ENCODE measurements at places on chromosomes 13 and 19.

DNA sequence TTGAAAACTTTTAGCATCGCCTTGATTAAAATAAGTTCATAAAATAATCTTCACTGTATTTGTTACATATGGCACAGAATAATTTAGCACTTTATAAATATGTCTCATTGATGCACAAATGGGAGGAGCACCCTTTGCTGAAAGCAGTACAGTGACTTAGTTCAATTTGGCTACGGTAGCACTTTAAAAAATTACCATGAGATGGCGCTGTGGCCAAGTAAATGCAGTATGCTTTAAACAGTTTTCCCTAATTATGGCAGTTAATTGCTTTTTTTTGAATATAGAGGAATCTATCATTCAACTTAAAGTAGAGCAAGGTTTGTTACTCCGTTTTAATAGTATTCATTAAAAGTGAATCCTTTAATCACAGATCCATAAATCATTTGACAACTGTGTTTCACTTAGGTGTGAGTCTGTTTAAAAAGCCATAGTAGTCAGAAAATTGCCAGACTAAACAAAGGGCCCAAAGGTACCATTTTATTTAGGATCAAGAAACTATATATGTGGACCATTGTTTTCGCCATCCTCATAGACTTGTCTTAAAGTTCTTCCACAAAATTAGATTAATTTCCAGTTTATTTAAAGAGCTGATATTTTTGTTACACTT lies 34.7 kb upstream of the ESD start:
- peak; percentile 38 for DNase-seq

- DNase-seq = no peak
Observed at GRCh38 chr19:14558370-14559066, 13.3 kb downstream of the NDUFB7 start.

DNA sequence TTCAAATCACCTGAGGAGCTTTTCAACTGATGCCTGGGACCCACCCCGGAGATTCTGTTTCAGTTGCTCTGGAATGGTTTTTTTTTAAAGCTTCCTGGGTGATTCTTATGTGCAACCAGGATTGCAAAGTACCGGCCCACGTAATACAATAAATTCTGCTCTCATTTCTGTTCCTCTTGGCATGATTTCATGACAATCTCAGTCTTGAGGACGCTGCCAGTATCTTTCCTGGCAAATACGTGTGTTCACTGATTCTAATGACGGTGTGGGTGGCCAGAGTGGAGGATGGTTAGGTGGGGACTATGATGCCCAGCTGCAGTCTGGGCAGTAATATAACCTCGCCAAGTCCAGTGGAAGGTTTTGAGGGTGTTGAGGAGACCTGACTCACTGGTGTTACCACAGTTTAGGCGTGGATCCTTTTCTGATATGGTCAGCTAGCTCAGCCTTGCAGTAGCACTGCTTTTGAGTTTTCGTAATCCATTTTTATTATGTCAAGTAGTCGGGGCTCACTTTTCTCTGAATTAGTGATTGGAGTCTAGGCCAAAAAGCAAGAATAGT lies 49.4 kb downstream of the FAM124A start:
- DNase-seq = no peak

- no peak for DNase-seq
Observed at GRCh38 chr19:2223391-2223790, 12.7 kb downstream of the PLEKHJ1 start.

- peak; percentile 48 for DNase-seq
Observed at GRCh38 chr19:18418483-18419194, 559 bp upstream of the SSBP4 start.

DNA sequence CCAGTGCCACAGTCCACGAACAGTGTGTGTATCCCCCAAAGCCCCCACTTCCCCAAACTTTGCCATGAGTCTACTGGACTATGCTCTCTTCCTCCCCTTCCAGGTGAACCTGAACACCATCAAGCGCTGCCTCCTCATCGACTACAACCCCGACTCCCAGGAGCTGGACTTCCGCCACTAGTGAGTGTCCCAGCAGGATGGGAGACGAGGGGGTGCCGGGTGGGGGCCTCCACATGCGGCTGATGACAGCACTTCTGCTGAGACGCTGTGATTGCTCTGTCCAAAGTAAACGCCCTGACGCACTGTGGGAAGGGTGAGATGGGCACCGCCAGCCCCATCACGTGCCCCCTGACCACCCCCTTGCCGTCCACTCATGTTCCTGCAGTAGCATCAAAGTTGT lies 2.0 kb upstream of the P2RY11 start:
- DNase-seq = no peak

DNA sequence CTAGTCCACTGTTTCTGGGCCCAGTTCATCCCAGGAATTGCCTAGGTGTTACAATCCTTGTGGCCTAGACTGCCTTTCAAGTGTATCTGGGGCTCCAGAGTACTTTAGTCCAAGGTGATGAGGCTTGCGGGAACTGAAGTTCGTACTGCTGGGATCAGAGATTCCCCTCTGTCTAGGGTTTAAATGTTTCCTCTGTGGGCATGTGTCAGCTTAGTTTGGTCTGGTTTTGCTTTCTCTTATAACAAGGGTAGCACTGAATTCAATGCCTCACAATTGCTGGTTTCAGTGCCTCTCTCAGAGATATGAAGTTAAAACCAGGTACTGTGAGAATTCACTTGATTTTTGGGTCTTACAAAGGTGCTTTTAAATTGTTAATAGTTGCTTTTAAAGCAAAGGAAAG lies 30.8 kb downstream of the RGCC start:
- DNase-seq = no peak

DNA sequence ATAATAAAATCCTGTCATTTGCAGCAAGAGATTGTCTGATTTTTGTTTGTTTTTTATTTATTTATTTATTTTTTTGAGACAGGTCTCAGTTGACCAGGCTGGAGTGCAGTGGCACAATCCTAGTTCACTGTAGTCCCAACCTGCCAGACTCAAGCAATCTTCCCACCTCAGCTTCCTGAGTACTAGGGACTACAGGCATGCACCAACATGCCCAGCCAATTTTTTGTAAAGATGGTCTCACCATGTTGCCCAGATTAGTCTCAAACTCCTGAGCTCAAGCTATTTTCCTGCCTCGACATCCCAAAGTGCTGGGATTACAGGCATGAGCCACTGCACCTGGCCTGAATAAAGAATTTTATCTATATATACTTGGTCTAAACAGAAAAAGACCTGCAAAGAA lies 17.6 kb downstream of the ZNF233 start:
- DNase-seq = no peak

GRCh38 chr19:47693489-47693888 lies 19.7 kb upstream of the EHD2 start:
- no peak for DNase-seq

- DNase-seq = no peak
Observed at GRCh38 chr19:50668416-50668815, 19.2 kb downstream of the C19orf81 start.

DNA sequence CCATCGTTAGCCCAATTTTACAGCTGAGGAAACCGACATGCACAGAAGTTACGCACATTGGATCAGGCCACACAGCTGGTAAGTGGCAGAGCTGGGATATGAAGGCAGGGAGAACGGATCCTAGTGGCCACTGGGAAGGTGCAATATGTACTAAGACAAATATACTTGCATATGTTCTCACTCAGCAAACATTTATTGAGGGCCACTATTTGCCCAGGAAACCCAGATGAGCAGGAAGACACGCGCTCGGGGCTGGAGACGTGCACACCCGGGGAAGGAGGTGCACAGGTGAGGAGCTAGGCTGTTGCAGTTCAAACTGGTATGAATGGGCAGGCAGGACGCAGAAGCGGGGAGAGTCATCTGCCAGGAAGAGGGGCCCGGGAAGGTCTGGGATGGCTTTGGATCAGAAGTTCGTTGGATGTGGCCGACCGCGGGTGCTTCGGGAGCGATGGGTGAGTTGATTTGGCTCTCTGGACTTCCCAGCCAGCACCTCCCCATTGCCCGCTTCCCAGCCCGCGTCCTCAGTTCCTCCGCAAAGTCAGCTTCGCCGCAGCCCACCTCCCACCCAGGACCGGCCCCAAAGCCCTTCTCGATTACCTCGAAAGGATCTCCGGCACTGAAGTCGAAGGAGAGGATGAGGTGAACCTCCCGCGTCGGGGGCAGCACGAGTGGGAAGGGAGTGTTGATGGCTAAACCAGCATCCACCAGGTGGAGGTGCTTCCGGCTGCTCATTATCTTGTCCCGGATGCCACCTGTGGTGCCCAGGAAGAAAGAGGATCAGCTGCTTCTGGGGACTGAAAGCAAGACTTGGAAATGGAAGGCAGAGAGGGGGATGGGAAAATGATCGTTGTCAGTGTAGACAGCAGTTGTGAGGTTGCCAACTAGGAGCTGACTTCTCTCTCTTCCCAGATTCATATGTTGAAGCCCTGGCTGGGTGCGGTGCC lies 17.8 kb upstream of the CABP5 start:
- no peak for DNase-seq

DNA sequence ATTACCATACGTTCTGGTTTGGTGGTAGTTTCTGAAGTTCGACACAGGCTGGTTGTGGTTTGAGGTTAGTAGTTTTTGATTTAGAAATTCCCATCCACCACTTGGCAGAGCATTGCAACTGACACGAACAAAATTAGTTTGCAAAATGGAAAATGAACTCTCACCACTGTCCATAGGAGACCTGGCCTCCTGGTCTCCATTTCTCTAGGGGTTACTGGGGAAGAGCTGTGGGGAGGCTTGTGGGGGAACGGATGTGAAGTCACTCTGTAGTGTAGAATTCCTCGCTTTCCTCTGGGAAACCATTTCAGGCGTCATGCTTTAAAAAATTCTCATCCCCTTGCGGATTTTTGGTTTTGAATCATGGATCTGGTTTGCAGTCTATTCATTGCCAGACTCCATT lies 321.5 kb upstream of the MAB21L1 start:
- no peak for DNase-seq

DNA sequence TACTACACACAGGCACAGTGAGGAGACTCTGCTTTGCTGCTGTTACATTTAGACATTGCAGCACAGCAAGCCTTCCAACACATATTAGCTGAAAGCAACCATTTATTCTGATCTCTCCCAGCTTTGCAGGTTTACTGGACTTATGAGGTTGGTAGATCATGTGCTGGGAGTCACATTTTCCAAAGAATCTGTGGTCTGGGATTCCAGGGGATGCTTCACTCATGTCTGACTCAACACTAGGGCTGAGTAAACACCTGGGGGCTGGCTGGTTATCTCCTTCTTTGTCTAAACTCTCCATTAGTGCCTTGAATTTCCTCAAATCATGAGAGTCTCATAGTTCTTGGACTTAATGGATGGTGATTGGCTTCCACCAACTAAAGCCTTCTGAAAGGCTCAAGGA lies 5.4 kb upstream of the LGALS13 start:
- no peak for DNase-seq

GRCh38 chr19:48656840-48657474 lies 11.0 kb upstream of the CA11 start:
- no peak for DNase-seq

- DNase-seq = no peak
Observed at GRCh38 chr19:29503140-29503758, 22.5 kb upstream of the VSTM2B start.

- DNase-seq = no peak
Observed at GRCh38 chr19:1318678-1319471, 33.2 kb downstream of the EFNA2 start.

- no peak for DNase-seq
Observed at GRCh38 chr19:33866696-33867095, 70.0 kb downstream of the KCTD15 start.

DNA sequence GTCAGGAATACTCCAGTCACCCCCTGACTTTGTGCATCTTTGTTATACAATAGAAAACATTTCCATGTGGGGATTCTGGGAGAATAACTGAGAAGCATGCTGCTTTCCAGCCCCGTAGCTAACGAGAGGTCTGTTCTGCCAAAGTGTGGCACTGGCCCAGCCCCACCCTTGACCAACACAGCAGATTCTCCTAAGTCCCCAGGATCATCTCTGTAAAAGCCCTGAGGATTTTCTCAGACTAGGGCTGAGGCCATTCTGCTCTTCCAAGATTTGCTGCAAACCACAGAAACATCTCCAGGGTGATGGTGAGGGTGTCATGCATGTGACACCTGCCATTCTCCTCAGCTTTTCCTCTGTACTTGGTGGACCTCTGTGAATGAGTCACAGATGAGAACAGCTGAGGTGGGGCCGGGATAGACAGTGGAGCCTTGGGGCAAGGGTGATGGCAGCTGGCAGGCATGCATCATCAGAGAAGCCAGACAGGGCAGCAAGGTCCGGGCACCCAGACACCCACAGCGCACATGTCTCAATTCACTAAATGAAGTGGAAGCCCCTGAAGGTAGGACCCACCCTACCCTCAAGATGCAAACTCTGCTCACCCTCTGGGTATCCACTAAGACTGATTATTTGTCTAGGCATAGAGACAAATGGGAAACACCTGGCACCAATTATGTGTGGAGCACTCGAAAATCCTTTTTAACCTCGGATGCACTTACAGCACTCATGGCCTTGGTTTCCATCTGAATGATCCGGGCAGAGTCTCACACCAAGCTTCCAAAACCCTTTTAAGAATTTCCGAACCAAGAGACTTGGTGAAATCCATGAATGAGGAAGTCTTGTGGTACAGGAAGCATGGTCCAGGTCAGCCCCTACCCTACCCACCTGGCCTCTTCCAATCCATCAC lies 20.1 kb upstream of the DOCK9 start:
- no peak for DNase-seq

DNA sequence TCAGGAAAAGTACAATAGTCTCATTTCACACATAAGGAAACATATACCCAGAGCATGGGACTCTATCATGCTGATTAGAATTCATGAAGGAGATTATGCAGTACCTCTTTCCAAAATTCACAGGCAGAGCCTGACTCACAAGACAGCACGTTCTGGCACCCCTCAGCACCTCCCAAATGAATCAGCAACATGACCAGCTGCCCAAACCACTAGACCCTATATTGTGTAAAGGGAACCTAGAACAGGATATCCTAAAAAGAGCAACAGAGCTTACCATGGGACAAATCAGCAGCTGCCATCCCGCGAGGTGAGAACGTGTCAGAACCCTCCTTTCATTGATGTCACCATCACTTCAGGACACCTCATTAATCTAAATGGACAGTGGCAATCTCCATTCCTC lies 2.5 kb downstream of the ZNF426 start:
- no peak for DNase-seq

- DNase-seq = no peak
Observed at GRCh38 chr13:28613562-28613961, 45.4 kb upstream of the POMP start.

DNA sequence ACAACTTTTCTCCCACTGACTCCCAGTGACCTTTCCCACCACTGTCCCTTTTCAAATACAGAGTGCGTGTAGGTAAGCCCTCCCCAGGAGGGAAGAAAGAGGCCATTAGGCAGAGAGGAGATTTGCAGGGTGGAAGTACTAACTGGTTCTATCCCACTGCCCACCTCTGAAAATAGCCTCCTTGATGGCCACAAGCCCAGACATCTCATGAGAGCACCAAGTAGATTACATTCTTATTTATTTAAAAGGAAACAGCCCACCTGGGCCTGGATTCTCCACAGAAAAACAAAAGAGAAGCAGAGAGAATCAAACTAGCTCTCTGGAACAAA lies 445.3 kb downstream of the FOXO1 start:
- no peak for DNase-seq

- no peak for DNase-seq
Observed at GRCh38 chr13:76917095-76917494, 30.9 kb upstream of the KCTD12 start.

GRCh38 chr13:66875264-66875663 lies 354.9 kb downstream of the PCDH9 start:
- DNase-seq = no peak

All from glutamatergic neuron (in vitro differentiated cells).